ENCODE measurements at places on chromosomes 12 and 14.

GRCh38 chr12:100234166-100234565 is 32.7 kb downstream of the DEPDC4 start:
- DNase-seq, result no peak

- no peak for DNase-seq
Observed at GRCh38 chr14:55180434-55180833, 11.0 kb downstream of the DLGAP5 start.

- DNase-seq, result no peak
Observed at GRCh38 chr14:99273766-99274345, 1.9 kb upstream of the BCL11B start.

GRCh38 chr12:71636704-71637115 is 26.9 kb downstream of the ZFC3H1 start:
- no peak for DNase-seq

DNA sequence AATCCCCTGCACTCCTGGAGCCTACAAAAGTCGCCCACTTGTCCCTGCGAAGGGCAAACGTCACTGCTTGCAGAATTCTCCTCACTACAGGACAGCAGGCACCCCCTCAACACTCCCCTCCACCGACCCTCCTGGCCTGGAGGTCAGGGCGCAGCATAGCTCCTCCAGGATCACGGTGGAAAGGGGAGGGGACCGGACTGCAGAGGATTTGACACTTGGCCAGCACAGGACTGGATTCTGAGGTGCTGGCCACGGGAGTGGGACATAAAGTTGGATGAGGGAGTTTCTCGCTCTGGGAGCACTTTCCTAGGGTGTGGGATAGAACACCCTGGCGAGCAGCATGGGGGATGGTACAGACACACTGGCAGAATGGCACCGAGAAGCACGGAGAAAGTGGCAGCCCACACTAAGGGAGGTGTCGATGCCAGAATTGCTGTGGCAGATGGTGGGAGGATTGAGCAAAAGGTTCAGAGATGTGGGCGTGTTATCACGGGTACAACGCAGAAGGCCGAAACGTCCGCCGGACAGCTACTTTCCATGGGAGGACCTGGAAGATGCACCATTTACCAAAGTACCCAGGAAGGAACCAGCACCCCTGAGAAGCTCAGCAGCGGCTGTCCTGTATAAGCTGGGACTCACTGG is 51.4 kb upstream of the DIO3 start:
- no peak for DNase-seq

GRCh38 chr14:103169954-103170353 is 46.7 kb downstream of the TNFAIP2 start:
- DNase-seq, result no peak

DNA sequence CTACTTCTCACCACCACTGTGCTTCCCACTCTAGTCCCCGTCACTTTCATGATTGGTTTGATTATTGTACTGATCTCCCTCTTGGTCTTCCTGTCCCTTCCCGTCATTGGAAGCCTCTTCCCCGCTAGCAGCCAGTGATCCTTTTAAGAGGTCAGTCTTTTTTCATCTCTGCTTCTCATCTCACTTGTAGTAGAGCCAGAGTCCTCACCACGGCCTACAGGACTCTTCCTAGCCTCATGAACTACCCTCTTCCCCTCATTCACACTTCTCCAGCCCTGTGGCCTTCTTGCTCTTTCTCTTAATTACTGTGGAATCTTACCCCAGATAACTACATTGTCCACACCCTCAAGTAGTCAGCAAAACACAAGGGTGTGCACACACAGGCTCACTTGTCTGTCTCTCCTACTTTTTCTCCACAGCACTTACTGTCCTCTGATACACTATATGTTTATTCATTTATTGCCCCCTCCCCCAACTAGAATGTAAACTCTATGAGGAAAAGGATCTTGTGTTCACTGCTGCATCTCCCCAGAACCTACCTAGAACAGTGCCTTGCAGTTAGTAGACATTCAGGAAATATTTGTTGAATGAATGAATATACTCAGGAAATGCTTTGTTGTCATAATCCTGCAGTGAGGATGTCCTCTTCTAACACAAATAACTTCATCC is 66.3 kb downstream of the CKB start:
- DNase-seq, result no peak

DNA sequence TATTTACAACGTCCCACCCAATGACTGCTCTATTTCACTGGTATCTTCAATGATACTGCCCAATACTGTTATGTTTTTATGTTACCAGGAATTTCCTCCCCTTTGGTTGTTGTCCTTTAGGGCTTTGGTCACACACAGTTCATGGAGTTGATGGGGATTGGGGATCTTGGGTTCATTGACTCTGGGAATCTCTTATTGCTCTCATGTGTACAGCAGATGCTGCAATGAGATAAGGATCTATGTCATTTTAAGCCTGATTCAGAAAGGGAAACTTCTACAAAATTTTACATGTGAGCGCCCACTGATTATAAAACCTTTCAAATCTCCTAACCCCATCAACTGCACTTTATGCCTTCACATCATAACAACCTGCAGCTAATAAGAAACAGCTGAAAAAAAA is 67.2 kb downstream of the FAR2 start:
- no peak for DNase-seq

DNA sequence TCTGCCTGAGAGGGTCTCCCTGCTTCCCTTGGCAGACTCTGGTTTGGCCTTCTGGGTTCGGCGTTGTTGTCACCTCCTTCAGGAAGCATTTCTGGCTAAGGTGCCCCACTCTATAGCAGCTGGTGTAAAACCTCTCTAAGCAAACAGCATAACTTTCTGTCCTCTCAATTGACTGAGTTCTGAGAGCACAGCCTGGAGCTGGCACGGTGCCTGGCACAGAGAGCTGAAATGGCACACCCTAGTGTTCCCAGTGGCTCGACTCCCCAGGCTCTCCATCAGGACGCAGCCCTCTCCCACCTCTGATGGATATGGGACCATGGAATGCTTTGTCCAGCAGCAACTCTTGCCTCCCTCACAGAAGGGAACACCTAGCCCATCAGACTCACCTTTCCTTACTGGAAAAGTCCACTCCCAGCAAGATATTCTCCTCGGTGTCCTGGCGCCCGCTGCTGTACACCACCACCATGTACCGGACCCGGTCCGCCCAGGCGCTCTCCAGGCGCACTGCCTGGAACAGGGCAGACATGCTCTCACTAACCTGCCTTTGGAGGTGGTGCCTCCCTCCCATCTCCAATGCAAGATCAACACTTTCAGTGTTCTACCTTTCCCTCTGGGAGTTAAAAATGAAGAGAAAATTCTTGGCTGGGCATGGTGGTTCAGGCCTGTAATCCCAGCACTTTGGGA is 40.6 kb downstream of the SSH1 start:
- DNase-seq, result no peak

DNA sequence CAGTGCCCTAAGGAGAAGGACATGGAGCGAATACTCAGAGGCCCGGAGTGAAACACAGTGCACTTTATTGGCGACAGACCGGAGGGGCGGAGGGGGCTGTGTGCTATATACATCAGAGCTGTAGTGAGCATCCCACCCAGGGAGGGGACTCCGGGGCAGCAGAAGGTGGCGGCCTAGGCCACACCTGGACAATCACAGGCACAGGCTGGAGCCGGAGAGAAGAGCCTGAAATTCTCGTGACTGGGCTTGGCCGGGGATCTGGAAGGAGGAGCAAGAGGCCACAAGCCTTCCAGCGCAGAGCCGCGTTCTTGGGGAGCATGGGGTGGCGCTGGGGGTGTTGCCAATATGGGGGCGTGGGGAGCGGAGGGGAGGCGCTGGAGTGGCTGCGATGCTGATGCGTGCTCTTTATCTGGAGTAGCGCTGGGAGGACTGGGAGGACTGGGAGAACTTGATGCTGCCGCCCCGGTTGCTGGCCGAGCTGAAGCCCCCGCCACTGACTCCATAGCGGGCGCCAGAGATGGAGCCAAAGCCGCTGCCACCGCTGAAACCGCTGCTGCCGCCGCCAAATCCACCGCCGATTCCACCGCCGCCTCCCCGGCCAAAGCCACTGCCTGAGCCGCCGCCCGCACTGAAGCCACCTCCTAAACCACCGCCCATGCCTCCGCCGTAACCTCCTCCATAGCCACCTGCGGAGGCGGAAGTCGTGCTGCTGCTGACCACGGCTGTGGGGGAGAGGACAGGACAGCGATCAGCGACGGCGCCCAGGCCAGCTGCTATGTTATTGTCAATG is 6.1 kb downstream of the KRT3 start:
- DNase-seq, result no peak

DNA sequence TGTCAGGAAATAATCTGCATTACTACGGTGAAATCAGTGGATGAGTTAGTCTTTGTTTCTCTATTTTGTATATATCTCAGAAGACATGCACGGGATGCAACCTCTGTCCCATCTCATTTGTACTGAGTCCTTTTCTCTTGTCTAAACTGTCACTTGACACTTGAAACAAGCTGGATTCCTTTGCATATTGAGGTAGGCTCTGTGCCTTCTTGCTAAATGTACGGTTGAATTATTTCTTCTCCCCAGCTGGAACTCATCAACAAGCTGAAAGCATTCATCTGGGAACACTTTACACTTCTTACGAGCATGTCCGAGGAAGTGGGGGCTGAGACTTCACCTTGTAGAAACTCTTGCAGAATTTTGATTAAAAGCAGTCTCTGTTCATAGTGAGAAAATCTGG is 119.5 kb downstream of the VEZT start:
- DNase-seq, result no peak

DNA sequence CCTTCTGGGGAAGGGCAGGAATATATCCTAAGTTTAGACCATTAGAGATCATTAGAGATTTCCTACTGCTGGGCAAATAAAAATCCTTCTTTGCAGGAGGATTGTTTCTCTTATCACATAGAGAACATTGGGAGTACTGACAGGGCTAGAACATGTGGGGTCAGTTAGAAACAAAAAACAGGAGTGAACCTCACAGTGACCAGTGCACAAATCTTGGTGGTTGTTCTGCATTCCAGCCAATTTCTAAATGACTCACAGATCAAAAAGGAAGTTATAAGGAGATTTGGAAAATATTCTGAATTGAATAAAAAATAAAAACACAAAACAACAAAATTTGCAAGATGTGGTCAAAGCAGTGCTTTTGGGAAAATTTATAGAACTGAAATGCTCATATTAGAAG is 118.8 kb downstream of the LLPH start:
- DNase-seq, result no peak

DNA sequence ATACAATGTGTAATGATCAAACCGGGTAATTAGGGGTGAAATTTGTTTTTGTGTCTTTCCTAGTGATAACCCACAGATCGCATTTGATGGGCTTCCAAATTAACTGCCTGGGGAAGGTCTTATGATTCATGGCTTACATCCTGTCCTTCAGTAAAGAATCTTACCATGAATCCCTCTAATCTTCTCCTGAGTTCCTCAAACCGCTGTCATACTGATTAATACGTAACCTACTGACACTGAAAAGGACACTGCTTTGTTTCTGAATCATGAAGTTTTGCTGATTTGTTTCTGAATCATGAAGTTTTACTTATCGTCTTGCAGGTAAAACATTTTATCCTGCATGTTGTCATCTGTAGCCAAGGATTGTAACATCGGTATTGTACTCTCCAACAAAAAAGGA is 52.0 kb upstream of the CRY1 start:
- no peak for DNase-seq

DNA sequence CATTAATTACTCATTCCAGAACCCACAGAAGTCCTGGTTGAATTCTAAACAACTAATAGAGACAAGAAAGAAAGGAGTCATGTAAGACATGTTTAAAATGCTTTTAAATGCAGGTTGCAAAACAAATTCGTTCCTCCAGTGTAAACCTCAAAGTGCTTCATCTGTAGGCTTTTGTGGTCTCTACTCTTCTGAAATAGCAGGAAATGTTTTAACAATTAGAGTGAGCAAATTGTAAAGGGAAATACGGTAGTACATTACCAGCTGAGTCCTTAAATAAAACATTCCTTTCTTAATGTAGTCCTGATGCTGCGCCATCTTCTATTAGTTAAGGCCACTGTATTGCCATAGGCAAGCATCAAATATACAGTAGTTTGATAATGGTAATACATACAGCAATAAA is 1934.2 kb upstream of the SEL1L start:
- DNase-seq, result no peak

GRCh38 chr14:53043027-53043581 is 92.3 kb upstream of the FERMT2 start:
- no peak for DNase-seq

- DNase-seq, result no peak
Observed at GRCh38 chr12:113504917-113505316, 33.2 kb upstream of the LHX5 start.

DNA sequence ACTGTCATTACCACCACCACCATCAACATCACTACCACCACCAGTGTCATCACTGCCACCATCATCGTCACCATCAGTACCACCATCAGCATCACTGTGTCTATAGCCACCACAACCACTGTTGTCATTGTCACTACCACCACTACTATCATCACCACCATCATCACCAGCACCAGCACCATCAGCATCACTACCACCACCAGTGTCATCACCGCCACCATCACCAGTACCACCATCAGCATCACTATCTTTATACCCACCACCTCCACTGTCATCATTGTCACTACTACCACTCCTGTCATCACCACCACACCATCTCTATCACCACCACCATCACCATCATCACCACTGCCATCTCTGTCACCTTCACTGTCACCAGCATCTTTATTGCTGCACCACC is 60.6 kb downstream of the BEGAIN start:
- DNase-seq, result no peak

- no peak for DNase-seq
Observed at GRCh38 chr12:57614178-57614947, 3.1 kb downstream of the ARHGEF25 start.

GRCh38 chr12:94435511-94435927 is 24.1 kb downstream of the CEP83 start:
- DNase-seq, result no peak

DNA sequence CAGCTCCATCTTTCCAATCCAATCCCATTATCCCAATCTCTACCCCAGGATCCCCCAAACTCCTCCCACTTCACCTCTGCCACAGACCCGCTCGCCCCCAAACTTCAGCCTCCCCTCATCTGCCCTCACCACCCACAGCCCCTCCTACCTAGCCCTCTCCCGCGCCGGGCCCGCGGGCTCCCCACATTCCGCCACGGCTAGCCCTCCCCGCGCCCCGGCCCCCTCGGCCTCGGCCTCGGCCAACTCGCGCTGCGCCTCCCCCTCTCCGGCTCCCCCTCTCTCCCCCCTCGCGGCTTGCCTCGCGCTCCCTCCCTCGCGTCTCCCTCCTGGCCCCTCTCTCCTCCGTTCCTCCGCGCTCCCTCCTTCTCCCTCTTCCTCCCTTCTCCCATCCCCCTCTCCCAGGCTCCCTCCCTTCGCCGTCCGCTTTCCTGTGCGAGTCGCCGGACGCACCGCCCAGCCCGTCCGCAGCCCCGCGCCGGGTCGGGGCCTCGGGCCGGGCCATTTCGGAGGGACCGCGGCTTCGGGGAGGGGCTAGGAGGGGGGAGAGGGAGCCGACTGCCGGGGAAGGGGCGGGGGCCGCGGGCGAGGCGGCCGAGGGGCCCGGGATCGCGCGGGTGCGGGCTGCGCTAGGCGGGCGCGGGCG is at the start of gene ATN1:
Gene ATN1 (plus strand): TSS at position 581 of the 643 bp plus-strand sequence. CDS start 6,043 bp downstream, outside the sequence.
- no peak for DNase-seq

- DNase-seq, result no peak
Observed at GRCh38 chr14:103619057-103619456, 10.0 kb upstream of the KLC1 start.
